ENCODE measurements at places on chromosomes 4 and X.

- peak; percentile 27 for DNase-seq
Measured at GRCh38 chrX:41275661-41276609, 58.0 kb upstream of the DDX3X start.

DNA sequence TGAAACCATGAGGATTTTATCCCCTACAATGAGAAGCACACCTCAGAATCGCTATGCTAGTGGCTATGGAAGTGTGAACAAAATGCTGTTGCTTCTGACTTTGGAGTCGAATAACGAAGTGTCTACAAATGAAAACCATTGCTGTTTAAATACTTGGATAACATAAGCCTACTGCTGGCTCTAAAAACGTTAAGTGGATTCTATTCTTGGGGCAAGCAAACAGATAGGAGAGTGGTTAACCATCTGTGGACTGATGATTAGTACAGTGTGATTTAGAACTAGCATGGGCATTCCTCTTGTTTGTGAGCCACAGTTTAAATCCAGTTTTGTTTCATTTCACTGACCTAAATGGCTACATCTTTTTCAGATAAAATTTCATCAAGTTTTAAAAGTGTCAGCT, 109.7 kb upstream of the PNPLA4 start:
- DNase-seq, result no peak

GRCh38 chr4:141347684-141348083, 127.0 kb downstream of the ZNF330 start:
- DNase-seq, result no peak

- DNase-seq, result no peak
Measured at GRCh38 chr4:25351777-25352416, 25.2 kb upstream of the ANAPC4 start.

DNA sequence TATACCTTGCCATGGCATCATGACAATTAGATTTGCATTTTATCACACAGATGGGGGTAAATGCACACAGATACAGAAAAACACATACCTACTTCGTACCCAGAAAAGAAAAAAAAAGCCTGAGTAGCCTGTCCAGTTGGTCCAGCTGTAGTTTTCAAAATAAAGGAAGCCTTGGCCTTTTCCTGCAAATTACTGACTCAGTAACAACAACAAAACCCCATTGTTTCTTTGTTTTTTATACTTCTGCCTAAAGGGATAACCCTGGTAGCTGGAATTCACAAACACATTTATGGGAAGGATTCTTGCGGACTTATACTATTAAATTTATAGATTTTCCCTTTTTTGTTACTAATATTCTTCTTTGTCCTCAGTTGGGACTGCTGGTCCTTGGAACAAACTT, 156.4 kb upstream of the PCDH10 start:
- no peak for DNase-seq

GRCh38 chr4:14095831-14096230, 468.3 kb upstream of the BOD1L1 start:
- DNase-seq, result no peak

GRCh38 chr4:101128473-101128872, 218.9 kb downstream of the PPP3CA start:
- no peak for DNase-seq

GRCh38 chr4:142500966-142501365, 345.1 kb downstream of the INPP4B start:
- DNase-seq, result no peak

DNA sequence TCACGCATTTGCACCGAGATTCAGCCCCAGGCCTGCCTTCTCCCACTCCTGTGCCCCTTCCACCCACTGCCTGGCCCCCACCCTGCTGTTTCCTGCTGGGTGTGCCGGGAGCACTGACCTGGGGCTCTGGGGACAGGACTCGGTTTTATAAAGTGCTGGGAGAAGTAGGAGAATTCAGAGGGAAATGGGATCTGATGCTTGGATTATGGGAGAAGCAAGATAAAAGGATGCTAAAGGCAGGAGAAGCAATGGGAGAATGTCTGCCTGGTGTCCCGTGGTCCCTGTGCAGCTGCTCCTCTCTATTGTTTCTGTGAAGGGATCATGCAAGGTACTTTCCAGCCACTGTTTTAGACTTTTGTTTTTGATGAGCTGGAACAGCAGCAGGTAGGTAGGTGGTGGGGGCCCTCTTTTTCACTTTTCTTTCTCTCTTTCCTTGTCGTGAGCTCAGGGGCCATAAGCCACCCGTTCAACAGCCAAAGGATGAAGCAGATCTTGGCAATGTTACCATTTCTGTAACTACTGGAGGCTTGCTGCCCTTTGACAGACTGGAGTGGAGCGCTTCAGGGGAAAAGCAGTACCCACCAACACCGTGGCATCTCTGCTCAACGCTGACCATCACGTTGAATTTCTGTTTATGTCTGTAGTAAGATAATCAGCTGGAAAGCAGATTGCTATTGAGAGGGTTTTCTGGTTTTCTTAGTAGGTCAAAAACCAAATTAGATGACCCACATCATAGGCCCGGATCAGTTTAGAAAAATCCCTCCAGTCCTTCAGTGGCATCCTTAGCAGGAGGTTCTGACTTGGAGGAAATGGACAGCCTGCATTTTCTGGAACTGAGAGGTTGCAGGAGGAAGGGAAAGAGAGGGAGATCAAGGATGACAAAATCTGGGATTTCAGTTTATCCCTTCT, 63.8 kb upstream of the ENPP6 start:
- DNase-seq, result no peak

DNA sequence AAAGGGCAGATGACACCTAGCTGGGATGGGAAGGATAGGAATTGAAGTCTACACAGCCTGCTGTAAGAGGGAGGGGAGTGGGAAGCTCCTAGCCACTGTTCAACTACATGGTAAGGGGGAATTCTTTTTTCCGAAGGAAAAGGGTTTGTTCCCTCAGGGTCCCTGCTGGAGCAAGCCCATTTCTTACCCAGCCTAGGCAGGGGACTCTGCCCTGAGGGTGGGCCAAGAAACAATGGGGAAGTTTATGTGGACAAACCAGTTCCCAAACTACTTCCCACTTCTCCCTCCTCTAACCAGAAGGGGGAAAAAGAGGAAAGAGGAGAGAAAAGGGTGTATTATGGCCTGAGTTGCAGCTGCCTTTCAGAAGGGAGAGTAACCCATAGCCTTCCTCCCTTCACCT, 13.5 kb upstream of the VSIG4 start:
- DNase-seq, result no peak

- no peak for DNase-seq
Measured at GRCh38 chr4:8685831-8686230, 93.3 kb downstream of the CPZ start.

DNA sequence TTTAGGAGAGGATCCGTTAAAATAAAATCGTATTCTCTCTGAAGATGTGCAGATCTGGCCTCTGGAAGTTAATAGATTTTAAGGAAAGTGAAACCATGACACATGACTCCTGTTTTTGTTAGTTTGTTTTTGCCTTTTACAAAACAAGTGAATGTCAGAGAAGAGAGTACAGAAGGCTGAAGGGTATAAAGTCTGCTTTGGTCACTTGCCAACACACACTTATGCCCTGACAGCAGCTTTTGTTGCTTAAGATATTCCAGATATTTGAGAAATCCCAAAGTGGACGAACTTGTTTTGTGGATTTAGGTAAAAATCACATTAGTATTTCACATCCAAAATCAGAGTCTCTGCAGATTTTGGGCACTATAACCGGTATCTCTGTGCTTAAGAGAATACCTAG, 192.4 kb upstream of the RASGEF1B start:
- DNase-seq, result no peak

DNA sequence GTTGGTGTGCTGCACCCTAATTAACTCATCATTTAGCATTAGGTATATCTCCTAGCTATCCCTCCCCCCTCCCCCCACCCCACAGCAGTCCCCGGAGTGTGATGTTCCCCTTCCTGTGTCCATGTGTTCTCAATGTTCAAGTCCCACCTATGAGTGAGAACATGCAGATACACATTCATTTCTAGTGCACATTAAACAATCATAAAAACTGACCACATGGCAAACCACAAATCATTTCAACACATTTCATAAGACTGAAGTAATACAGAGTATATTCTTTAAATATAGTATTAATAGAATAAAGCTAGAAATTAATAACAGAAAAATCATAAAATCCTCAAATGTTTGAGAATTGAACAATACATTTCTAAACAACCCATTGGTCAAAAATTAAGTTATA, 34.1 kb downstream of the PRKG2 start:
- DNase-seq, result no peak

GRCh38 chr4:181957088-181957487, 286.1 kb upstream of the TENM3 start:
- DNase-seq, result no peak

GRCh38 chr4:86446996-86447395, 87.1 kb upstream of the MAPK10 start:
- DNase-seq, result no peak

- no peak for DNase-seq
Measured at GRCh38 chr4:56215141-56215783, 172.0 kb downstream of the AASDH start.

DNA sequence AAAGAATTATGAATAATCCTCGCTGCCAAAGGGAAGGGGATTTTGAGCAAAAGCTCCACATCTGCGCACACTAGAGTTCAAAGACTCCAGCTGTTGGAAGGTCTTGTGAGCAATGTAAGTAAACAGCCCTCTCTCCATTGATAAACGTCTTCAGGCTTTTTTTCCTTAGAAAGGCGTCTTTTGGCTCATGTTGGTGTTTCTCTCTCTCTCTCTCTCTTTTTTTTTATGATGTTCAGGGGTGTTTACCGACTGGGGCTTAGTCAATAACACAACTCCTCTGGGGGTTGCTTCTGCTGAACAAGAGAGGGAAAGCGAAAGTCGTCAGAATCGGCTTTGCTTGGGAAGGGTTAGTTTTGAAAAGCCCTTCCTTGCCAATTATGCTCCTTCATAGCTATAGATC, 53.2 kb upstream of the C1QTNF7 start:
- DNase-seq, result no peak

GRCh38 chr4:120731561-120731960, 191.0 kb downstream of the PRDM5 start:
- DNase-seq, result no peak

GRCh38 chr4:10007793-10008608, 13.3 kb downstream of the SLC2A9 start:
- no peak for DNase-seq

DNA sequence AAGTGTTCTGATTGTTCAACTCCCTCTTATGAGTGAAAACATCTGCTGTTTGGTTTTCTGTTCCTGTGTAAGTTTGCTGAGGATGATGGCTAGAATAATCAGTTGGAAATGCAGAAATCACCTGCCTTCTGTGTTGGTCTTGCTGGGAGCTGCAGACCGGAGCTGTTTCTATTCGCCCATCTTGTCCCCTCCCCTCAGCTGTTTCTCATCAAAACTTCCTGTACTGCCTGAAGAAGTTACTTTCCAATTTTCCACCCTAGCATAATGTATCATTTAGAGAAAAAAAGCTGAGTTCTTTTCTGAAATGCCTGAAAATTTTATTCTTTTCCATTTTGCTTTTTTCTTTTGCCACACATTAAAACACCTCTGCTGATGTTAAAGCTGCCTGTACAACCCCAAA, 167.6 kb downstream of the TEX13A start:
- no peak for DNase-seq

GRCh38 chr4:41148292-41148691, 66.0 kb downstream of the APBB2 start:
- no peak for DNase-seq

DNA sequence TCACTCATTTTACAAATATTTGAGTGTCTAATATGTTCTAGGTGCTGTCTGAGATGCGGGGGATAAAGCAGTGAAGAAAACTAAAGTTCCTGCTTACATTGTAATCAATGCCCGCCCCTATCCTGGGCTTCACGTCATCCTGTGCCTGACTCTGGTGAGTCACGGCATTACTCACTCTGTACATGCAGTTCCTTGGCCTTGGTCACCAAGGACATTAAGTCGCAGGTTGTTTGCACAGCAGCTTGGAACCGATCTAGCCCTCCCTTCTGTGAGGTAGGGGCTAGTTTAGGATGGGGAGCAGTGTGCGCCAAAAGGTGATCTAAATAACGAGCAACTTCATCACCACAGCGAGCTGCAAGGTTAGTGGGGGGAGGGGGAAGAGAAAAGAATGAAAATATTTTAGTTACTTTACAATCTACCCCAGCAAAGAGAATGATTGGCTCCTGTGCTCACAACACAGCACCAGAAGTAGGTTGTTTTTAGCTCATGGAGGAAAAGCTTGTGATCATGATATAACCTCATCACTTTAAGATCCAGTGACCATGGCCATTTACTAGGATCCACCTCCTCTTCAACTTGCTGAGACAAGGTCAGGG, 48.0 kb upstream of the HDAC8 start:
- no peak for DNase-seq

- DNase-seq, result no peak
Measured at GRCh38 chr4:169314906-169315305, 44.1 kb upstream of the SH3RF1 start.

- no peak for DNase-seq
Measured at GRCh38 chr4:86386201-86386600, 26.3 kb upstream of the MAPK10 start.

- DNase-seq, result no peak
Measured at GRCh38 chr4:104722467-104722866, 227.8 kb upstream of the CXXC4 start.

GRCh38 chr4:7311205-7311604, 118.9 kb downstream of the SORCS2 start:
- no peak for DNase-seq

- no peak for DNase-seq
Measured at GRCh38 chr4:111630705-111631104, 514.5 kb upstream of the FAM241A start.

GRCh38 chrX:138240266-138240665, 471.3 kb downstream of the FGF13 start:
- no peak for DNase-seq

DNA sequence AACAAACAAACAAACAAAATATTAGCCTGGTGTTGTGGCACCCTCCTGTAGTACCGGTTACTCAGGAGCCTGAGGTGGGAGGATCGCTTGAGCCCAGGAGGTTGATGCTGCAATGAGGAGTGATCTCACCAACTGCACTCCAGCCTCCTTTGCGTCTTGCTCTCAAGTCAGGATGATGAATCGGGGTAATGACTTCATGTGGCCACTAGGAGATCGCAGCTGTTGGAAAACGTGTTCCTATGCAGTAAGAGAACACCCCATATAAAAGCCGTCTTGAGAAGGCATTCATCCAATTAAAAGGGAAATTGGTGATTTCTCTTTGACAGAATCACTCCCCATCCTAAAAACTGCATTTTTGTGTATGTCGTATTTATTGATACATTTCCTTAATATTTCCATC, 6.9 kb downstream of the CCNB3 start:
- DNase-seq, result no peak

- no peak for DNase-seq
Measured at GRCh38 chr4:100083289-100083688, 107.0 kb downstream of the DDIT4L start.

GRCh38 chr4:77073106-77073809, 2.5 kb downstream of the CCNI start:
- no peak for DNase-seq

- no peak for DNase-seq
Measured at GRCh38 chr4:173990126-173990868, 293.2 kb downstream of the FBXO8 start.

DNA sequence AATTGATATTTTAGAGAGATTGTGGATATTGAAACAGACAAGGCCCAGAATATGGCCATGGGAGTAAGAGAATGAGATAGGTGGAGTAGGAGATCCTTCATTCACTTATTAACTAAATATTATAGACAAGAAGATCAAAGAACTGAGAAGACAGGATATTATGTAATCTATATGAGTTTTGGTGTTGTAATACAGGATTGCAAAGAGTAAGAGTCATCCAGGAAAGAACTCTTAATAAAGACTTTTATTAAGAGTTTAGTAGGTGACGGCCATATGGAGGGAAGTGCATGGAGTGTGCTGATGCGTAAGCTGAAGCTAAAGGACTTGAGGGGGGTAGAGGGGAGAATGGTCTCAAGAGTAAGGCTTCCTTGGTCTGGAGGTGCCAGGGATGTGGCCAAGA, 153.7 kb downstream of the VEGFC start:
- no peak for DNase-seq
